Stimulated activated CD8-positive, alpha-beta memory T cell treated with anti-CD3 and anti-CD28 coated beads, Interleukin-15, amount 100 ng/mL, for 1 hour (primary cell): ENCODE measurements at places on chromosomes 6 and 20.

DNA sequence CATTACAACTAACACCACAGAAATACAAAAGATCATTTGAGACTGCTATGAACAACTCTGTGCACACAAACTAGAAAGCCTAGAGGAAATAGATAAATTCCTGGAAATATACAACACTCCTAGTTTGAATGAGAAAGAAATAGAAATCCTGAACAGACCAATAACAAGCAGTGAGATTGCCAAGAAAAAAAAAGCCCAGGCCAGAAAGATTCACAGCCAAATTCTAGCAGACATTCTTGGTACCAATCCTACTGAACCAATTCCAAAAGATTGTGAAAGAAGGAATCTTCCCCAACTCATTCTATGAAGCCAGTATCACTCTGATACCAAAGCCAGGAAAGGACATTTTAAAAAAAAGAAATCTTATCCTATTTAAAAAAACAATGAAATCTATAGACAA is 7.0 kb upstream of the CDK19 start:
- DNase-seq = no peak

DNA sequence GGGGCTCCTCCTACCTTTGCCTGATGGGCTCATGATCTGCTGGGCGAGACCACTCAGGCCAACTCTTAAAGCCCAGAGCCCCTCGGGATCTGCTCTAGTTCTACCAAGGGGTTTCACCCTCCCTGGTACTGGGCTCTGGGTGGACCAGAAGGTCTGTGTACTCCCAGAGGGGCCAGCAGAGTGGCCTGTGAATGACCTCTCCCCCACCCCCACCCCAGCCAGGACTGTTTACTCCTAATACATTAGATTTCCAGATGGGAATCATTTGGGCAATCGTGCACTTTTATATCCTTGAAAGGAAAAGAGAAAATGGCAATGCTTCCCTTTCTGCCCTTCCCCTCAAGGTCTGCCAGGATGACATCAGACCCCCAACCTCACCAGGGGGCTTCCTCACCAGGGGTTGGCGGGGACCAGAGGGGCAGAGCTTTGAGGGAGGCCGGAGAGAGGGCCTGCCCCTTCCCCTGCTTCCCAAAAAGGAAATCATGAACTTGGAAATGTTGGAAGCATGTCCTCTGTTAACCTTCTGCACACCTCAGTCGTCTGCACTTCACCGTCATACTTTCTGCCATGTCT is 37.1 kb upstream of the PMEPA1 start:
- no peak for DNase-seq

DNA sequence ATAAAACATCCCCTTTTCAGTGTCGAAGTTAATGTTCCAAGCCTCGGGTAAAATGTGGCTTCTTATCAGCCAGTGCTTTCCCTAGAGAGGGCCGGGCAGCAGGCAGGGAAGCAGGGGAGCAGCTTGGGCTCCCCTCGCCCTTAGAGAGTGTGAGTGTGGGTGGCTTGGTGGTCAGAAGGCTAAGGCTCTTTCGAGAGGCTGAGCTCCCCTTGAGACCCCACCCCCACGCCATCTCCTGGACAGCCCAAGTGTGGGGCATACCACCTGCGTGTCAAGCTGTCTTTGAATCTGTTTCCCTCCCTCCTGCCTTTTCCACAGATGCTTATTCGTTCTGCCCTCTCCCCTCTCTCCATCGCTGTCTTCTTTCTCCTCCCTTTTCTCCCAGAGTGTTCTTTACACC is 95.1 kb upstream of the FOXP4 start:
- DNase-seq = no peak

DNA sequence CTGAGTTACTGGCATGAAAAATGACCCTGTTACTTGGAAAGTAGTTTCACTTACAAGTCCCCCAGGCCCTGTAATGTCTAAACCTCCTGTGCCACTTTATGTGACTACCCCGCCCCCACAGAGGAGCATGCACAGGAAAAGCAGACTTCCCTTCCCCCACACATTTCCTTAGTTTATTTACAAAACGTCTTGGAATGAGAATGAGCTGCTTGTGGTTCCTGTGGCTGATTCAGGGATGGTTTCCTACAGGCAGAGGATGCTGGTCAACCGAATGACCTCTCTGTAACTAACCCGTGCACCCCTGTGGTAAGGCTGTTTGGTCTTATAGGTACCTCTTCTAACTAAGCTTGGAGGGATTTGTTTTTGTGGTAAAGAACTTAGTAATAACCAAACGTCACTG is 28.5 kb downstream of the RSPO3 start:
- DNase-seq = no peak

DNA sequence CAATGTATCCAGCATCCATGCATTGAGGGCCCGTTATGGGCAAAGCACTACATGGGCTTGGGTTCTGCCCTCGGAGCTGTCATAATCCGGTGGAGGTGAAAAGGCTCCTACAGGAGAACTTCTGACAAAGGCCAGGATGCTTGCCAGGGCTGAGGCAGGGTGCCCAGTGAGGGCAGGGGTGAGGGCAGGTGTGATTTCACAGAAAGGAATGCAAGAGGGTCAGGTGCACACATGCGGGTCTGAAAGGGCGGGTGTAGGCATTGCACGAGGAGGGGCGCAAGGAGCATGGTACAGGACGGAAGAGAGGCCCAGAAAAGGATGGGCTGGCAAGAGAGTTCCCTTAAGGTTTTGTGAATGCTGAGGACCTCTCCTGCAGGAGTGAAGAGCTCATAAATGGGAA is 348.0 kb downstream of the BTBD3 start:
- DNase-seq = no peak

- no peak for DNase-seq
These were observed 297.2 kb downstream of the CDH26 start for GRCh38 chr20:60255415-60255814.

DNA sequence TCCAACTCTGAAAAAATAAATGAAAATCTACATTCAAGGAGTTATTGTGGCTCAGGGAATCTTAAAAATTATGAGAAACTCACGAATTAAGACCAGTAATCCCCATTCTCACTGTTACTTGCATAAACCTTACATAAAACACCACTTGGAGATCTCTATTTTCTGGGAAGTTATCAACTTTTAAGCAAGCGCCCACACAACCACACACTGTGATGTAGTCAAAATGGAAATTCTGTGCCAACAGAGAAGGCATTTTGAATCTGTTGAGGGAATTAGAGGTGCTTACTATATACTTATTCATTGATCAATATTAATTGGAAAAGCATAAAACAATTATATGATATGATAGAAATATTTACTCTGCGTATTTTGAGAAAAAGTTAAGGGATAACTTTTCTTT is 58.7 kb downstream of the HAO1 start:
- no peak for DNase-seq

- DNase-seq = no peak
These were observed 95.0 kb downstream of the CDH26 start for GRCh38 chr20:60053125-60053817.

GRCh38 chr6:166003569-166003968 is 164.1 kb downstream of the TBXT start:
- no peak for DNase-seq

DNA sequence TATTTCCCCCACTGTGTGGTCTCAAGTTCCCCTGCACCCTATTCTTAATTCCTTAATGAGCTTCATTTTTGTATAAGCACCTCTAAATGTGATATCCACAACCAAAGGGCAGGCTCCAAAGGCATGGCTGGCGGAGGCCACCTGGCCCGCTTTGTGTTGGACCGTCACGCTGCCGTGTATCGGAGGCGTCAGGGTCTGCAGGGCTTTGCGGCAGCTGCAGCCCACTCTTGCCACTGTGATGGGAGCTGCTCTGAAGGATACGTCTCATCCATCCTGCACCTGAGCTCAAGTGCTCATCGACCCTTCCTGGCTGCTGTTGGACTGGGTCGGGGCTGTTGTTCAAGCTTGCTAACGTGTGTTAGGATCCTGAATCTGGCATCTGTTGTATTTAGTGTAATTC is 177.6 kb downstream of the ARID1B start:
- DNase-seq = no peak

GRCh38 chr20:17295151-17295726 is 68.4 kb downstream of the PCSK2 start:
- no peak for DNase-seq

DNA sequence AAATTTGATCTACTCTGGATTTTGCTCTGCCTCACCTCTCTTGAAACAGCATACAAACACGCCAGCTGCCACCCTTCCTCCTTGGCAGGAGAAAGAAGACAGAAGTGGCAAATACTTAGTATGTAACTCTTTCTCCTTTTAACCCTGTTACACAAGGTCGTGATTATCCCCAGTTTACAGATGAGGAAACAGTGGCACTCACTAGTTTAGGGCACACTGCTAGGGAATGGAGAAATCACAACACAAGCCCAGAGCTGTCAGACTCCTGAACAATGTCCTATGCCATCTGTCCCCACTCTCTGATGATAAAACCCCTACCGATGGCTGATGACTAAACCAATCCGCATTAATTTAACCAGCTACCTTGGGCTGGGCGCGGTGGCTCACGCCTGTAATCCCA is 79.7 kb downstream of the FGD2 start:
- no peak for DNase-seq

DNA sequence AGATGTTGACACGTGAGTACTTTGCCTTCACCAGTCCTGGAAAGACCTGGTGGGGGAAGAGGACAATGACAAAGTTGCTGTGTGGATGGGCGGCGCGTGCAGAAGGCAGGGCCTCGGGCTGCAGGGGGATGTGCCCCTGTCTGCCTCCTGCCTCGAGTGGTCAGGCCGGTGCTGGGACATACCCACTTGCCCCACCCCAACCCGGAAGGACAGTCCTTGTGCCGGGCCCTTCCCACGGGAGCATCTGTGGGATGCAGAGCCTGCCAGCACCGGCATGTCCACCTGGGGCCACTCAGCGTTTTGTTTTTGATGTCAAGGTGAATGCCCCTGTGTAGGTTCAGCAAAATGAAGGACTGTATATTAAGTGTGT is 60.5 kb upstream of the BHLHE23 start:
- DNase-seq = no peak

GRCh38 chr20:53774461-53775203 is 181.0 kb upstream of the ZNF217 start:
- no peak for DNase-seq

GRCh38 chr6:148803979-148804378 is 57.1 kb downstream of the UST start:
- no peak for DNase-seq

GRCh38 chr20:1841554-1842140 is 53.6 kb upstream of the SIRPA start:
- DNase-seq = no peak

DNA sequence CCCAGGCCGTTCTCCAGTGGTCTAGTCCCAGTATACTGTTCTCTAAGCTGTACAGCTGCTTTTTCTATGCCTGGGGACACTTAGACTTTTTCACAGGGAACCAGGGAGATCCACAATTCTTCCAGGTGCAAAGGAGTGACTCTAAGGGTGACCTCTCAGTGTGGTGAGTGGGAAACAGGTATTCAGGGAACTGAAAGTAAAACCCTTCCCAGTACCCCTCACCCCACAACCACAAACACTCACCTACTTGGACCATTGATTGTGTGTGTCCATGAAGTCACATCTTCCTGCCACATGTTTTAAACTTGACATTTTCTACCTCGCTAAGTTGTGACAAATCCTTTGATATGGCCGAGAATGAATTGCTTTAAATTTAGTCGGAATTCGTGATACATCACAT is 183.6 kb downstream of the CLIC5 start:
- DNase-seq = no peak

GRCh38 chr6:83071023-83071422 is 3.6 kb downstream of the DOP1A start:
- DNase-seq = no peak

- DNase-seq = no peak
These were observed 20.5 kb downstream of the SLC35B3 start for GRCh38 chr6:8414844-8415243.

GRCh38 chr20:10781526-10781925 is 107.7 kb upstream of the JAG1 start:
- DNase-seq = no peak
